ENCODE measurements at places on chromosomes 11 and 22. TPM values are rescaled to one million over a fixed set of nuclear protein-coding genes. Genes with fewer than 3 reads are reported as not detected.

Gene CALCB
- total RNA-seq: not detected

Gene ACR
- total RNA-seq: 2.2 TPM

Gene MAJIN
- not detected for total RNA-seq

Gene MRGPRX4
- not detected for total RNA-seq

Gene PLAAT2
- total RNA-seq: not detected

Gene OR5P2
- not detected for total RNA-seq

Measured in hematopoietic multipotent progenitor cell (in vitro differentiated cells).